ENCODE measurements at places on chromosomes 2 and 18.

GRCh38 chr2:183185534-183185933 is 61.3 kb downstream of the NUP35 start:
- no peak for DNase-seq

- no peak for DNase-seq
These were observed 47.8 kb downstream of the TGFA start for GRCh38 chr2:70505613-70506391.

DNA sequence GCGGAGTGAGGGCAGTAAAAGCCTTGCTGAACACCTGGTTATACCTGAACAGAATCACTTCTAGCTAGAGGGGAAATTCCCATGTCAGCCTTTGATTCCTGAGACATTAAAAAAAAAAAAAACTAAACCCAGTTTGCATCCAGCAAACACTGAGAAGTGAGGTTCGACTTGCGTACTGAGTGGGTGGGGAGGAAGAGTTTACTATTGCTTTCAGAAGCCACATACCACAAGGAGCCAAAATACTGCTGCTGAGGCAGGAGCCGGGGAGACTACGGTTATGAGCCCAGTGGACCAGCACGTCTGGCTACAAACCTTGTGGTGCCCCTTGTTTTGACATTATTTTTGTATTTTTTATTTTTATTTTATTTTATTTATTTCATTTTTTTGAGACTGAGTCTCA is 2.7 kb downstream of the COLEC11 start:
- DNase-seq: no peak

GRCh38 chr2:10817413-10817812 is 4.8 kb upstream of the PDIA6 start:
- DNase-seq: no peak

DNA sequence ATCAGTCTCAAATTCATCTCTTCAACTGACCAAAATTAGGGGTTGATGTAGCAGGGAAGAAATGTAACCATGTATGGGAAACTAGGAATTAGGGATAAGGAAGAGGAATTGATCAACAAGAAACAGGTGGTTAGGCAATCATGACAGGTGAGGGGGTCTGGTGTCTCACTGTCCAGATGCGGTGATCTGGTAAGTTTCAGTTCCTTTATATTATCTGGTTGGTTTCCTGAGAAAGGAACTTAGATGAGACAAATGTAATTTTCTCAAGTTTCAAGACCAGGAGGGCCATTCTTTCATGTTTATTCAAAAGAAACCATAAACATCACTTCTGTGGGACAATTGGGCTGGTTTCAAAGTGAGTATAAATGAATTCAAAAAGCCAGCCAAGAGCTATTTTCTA is 306.2 kb upstream of the KCNJ3 start:
- DNase-seq: no peak

- no peak for DNase-seq
These were observed 114.0 kb downstream of the PIK3C3 start for GRCh38 chr18:42069036-42069435.

GRCh38 chr18:31436825-31437224 is 10.7 kb upstream of the DSG3 start:
- DNase-seq: no peak

DNA sequence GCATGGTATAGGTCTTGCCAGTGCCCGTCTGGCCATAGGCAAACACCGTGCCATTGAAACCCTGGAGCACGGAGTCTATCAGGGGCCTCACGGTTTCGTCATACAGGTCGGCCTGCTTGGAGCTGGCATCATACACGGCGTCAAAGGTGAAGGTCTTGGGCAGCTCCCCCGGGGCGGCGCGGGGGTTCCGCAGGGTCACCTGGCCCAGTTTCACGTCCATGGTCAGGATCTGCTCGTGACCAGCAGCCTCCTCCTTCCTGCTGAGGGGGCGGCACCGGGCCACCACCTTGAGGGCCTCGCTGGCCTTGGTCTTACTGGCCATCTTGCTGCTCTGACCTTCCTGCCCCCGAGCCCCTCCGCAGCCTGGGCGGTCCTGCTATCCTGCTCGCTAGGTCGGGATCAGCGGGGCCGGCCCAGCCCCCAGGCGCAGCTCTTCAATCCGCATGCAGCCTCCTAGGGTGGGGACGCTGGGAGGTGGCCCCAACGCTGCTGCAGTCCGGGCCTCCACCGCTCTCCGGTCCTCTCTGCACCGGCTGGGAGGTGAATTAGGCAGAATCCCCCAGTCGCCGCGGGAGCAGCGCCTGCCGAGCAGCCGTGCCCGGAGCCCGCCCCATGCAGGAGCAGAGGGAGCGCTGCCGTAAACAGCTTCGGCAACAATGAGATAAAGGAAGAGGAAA is 563 bp downstream of the KIF3C start:
- no peak for DNase-seq
